ENCODE measurements at places on chromosomes 2 and 18.
A peak's percentile ranks its signal among the peaks of the same experiment; 100 is the strongest.

DNA sequence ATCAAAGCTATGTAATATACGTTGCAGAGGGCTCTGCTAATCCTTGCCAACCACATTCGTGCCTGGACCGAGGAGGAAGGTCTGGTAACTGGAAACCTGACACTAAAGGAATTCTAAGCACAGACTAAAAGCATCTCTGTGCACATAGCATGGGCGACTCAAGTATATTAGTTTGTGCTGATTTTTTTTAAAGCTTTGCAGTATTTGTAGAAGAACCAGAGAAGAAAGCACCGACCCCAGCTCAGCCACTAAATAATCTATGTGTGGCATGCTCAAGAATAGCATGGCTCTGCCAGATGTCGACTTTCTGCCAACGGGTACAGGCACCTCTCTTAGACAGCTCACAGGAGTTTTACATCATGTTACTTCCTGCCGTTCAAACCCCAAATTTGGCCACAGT, 73.2 kb upstream of the NRP2 start:
- peak; percentile 31 for DNase-seq

- peak; percentile 98 for DNase-seq
These were observed 1.8 kb downstream of the MPV17 start for GRCh38 chr2:27320958-27321543.

DNA sequence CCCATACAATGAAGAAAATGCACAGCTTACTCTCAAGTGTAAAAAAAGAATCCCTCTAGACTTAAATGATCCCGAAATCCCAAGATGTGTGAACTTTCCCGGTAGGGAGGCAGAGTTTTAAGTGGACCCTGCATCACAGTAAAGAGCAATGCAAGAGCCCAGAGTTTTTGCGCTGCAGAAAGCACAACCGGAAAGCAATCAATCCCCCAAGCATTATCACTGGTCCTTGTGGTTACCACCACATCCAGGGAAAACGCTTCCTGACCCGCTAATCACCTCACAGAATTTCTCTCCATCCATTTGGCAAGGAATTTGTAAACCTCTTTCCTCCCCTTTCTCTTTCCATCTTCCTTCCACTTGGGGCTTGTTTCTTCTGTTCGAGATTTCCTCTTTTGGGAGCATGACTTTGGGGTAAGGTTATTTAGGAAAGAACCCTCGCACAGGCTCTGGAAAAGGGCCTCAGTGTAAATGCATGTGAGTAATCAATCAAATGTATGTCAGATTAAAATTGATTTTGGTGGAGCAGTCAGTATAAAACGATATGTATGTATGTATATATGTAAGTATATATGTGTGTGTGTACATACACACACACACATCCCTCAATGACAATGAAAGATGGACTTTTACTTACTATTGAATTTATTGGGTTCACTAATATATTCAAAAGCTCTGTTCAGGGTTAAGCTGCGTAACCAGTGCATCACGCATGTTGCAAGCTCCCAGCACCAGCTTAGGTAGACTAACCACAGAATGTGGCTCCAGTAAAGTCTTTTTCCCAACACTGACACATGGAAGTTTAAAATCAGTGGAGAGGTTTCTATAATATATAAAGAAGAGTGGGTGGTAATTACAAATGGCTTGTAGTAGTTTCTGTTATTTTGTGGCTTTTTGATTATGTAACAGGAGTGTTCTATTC, 1.6 kb downstream of the PLCL1 start:
- no peak for DNase-seq

DNA sequence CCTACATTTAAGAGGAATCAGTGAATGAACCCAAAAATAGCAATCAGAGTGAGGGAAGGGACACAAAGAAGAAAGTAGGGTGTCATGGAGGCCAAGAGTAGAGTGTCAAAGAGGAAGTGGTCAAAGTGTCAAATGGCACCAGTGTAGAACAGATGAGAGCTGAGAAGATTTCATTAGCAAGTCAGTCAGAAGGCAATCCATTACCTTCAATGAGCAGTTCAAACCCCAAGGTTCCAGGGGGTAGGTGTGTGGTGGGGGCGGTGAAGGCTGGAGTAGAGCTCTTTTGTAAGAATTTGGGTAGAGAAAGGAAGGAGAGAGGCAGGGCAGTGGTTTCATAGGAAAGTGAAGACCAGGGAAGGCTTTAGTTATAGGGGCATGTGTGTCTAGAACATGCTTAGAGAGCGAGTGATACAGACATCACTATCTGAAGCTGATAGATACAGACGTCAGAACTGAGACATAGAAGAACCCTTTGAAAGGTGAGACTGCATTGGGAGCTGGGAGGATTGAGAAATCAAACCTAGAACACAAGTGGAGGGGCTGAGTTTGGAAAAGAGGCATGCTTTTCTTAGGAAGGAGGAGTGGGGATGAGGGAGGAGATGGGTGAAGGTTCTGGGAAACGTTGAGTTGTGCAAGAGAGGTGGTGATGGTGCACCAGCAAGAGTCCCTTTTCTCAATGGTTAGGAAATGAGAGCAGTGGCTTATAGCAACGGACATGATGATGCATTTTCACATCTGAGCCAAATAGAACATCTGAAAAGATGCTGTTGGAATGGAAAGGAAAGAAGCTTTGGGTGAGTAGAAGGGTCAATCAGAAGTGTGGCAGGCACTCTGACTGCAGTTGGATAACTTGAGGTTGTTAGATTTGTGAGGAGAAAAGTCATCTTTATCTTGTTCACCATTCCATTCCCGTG, 48.9 kb upstream of the IL1RL1 start:
- DNase-seq: no peak

DNA sequence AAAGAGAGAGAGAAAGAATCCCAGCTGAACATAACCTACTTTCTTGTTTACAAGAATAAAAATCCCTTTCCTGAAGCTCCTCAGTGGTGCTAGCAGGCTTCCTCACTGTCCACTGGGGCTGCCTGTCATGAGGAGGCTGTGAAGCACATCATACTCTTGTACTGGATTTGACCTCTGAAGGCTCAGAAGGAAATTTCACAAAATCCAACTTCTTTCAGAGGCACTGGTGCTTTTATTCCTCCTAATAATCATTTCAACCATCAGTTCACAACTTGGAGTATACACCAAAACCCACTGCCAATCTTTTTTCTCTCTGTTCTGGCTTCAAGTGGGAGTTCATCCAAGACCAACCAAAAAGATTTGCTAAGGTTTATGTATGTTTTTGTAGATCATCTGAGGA, 48.5 kb downstream of the TMX3 start:
- no peak for DNase-seq

- peak; percentile 32 for DNase-seq
These were observed 39.5 kb upstream of the SLC14A1 start for GRCh38 chr18:45684341-45685115.

GRCh38 chr18:41396211-41396610, 558.8 kb upstream of the PIK3C3 start:
- DNase-seq: no peak

GRCh38 chr2:80269806-80270205, 34.7 kb downstream of the LRRTM1 start:
- DNase-seq: no peak

- no peak for DNase-seq
These were observed 160.7 kb downstream of the ANTXR1 start for GRCh38 chr2:69173706-69174105.

GRCh38 chr2:39913648-39914461, 134.8 kb upstream of the THUMPD2 start:
- peak; percentile 63 for DNase-seq

DNA sequence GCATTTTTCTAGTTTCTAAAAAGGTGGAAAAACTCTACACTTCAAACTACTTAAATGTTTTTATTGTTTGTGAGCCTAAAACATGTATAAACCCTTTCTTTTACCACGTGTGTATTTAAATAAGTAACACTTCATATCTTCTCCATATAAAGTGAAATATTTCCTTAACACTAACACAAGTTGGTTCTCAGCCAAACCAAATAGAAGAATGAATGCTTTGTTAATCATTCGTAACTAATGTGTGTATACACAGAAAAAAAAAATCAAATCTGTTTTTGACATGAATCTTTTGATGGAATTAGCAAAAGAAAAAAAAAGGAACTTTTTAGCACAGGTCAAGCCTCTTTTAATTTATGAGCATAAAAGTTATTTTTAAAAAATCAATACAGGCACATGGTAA, 89.3 kb downstream of the EHBP1 start:
- no peak for DNase-seq

DNA sequence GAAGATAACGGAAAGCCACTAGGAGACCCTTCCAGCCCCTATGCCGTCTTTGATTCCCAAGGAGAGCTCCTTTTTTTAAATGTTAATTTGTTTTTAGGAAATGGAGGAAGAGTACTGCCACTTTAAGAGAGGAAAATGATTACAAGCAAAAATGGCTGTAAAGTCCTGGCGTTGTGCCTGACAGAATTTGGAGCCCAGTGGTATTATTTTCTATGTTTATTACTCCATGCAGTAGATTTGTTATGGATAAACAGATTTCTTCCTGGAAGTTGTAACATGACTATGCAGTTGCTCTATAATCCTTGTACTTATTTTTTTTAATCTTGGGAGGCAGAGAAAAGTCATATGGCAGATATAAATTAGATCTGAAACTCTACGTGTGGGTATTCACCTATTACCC, 141.3 kb downstream of the GBX2 start:
- no peak for DNase-seq

GRCh38 chr2:120670771-120671480, 64.7 kb upstream of the GLI2 start:
- DNase-seq: no peak

GRCh38 chr2:66024391-66024790, 410.5 kb upstream of the MEIS1 start:
- DNase-seq: no peak

DNA sequence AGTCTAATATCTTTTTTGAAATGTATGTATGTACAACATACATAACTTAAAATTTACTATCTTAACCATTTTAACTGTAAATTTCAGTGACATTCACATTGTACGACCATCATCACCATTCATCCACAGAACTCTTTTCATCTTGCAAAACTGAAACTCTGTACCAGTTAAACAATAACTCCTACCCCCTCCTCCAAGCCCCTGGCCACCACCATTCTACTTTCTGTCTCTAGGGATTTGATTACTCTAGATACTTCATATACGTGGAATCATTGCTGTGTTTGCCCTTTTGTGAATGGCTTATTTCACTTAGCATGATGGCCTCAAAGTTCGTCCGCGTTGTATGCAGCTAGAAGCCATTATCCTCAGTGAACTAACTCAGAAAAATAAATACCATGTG, 217.0 kb downstream of the METTL4 start:
- no peak for DNase-seq

GRCh38 chr2:122868646-122869275, 1113.3 kb downstream of the TSN start:
- DNase-seq: no peak

DNA sequence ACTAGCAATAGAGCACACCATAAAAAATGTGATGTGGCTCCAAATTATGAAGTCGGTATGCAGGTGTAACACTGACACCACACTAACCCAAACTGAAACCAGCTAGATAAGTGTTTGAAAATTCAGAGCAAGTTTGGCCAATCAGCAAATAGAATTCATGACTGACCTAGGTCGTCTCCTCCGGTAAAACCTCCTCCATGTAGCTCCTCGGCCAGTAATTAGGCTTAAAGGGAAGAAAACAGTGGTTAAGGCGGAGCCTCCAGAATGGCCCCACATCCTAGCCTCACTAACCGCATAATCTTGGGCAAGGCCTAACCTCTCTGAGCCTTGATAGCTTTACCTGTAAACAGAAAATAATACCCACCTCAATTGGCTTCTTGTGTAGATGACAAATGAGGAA, 30.1 kb downstream of the C1D start:
- DNase-seq: no peak

- DNase-seq: no peak
These were observed 2.0 kb downstream of the INO80C start for GRCh38 chr18:35495536-35496314.

DNA sequence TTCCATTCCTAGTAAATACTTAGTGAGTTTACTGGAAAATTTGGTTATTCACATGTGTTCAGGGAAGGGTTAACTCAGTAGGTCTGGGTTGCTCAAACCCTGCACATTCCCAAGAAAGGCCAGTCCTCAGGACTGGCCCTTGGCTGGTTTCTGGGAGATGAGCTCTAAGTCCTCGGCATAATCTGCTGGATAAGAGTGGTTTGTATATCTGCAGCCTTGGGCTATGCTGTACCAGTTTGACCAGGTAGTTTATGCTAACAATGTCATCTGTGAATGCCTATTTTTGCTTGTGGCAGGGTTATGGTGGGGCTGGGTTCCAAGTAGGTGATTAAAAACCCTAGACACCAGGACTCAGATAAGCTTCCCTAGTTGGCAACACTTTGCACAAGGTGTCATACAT, 7.4 kb upstream of the PTH2R start:
- DNase-seq: no peak

DNA sequence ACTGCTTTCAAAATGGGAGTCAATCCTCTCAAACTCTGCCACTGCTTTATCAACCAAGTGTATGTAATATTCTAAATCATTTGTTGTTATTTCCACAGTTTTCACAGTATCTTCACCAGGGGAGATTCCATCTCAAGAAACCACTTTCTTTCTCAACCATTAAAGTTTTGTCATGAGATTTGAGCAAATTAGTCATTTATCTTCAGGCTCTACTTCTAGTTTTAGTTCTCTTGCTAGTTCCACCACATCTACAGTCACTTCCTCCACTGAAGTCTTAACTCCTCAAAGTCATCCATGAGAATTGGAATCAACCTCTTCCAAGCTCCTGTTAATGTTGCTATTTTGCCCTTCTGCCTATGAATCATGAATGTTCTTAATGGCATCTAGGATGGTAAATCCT, 545.8 kb downstream of the ARHGAP15 start:
- no peak for DNase-seq

GRCh38 chr2:127024769-127025358, 82.1 kb downstream of the BIN1 start:
- DNase-seq: no peak

DNA sequence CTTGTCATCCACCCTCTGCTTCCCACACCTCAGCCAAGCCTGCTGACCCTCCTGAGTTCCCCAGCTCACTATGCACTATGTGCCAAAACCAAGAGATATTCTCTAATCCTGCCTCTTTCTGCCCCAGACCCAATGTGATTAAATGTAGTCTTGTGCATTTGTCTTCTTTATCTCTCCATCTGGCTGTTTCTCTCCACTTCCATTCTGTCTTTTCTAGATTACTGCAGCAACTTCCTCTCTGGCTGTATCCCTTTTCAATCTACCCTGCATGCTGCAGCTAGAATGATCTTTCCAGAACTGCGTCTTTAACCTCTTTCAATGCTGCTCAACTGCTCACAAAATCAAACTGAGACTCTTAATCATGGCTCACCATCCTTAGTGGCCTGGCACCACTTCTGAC, 164.1 kb downstream of the GALNT14 start:
- no peak for DNase-seq

- DNase-seq: no peak
These were observed 324.9 kb upstream of the SLC14A2 start for GRCh38 chr18:45290364-45290763.

DNA sequence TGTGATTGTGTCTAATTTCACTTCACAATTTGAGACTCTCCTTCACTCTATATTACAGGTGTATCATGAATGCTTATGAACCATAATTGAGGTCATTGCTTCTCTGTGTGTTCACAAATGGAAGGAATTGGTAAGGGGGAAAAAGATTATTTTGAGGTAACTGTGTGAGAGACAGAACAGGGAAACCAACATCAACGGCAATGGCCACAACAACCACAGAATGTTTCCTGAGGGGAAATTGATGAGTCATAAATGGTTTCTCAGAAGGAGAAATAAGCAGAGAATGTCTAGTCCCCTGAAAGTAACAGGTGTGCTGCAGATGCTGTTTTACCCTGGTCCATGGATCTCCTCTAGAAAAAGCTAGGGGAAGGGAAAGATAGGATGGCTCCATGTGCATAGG, 361.2 kb upstream of the GALNT5 start:
- DNase-seq: peak; percentile 69
